ENCODE measurements at places on chromosomes 13 and 19.

- DNase-seq, result no peak
Observed at GRCh38 chr13:36981156-36981743, 17.9 kb downstream of the ALG5 start.

- DNase-seq, result no peak
Observed at GRCh38 chr13:79497064-79497463, 16.1 kb downstream of the NDFIP2 start.

DNA sequence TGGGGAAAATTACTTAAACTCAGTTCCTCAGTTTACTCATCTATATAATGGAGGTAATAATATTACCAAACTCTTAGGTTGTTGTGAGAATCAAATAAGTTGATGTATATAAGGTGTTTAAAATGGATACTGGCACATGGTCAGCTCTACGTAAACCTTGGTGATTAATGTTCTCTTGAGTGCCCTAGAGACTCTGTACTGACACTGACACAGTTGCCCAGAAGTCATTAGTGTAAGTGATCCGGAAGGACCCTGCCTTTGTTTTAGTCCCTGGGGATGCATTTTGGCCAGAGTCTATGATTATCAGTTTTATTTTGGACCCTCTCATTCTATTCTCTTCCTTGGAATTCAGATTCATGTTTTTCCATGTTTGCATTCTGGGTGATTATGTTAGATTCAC is 31.9 kb downstream of the CHST8 start:
- no peak for DNase-seq

GRCh38 chr13:32042551-32042950 is 11.0 kb downstream of the FRY start:
- no peak for DNase-seq

- DNase-seq, result no peak
Observed at GRCh38 chr19:33390908-33391630, 17.6 kb downstream of the CEBPG start.

DNA sequence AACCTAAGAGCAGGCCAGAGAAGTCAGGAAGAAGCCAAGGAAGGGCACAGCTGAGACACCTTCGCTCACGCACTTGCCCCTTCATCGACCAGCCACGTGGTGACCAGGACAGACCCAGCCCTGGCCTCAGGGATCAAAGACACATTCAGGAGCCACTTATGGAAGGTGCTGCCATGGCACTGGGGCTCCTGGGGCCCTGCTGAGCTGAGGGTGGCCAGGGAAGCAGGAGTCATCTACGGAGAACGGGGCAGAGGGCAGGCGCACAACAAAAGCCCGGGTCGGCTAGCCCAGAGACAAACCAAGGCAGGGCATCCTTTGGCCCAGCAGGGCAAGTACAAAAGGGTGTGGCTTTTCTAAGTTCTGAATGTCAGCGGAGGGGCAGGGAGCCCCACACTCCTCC is 2.3 kb downstream of the PLPP2 start:
- no peak for DNase-seq

DNA sequence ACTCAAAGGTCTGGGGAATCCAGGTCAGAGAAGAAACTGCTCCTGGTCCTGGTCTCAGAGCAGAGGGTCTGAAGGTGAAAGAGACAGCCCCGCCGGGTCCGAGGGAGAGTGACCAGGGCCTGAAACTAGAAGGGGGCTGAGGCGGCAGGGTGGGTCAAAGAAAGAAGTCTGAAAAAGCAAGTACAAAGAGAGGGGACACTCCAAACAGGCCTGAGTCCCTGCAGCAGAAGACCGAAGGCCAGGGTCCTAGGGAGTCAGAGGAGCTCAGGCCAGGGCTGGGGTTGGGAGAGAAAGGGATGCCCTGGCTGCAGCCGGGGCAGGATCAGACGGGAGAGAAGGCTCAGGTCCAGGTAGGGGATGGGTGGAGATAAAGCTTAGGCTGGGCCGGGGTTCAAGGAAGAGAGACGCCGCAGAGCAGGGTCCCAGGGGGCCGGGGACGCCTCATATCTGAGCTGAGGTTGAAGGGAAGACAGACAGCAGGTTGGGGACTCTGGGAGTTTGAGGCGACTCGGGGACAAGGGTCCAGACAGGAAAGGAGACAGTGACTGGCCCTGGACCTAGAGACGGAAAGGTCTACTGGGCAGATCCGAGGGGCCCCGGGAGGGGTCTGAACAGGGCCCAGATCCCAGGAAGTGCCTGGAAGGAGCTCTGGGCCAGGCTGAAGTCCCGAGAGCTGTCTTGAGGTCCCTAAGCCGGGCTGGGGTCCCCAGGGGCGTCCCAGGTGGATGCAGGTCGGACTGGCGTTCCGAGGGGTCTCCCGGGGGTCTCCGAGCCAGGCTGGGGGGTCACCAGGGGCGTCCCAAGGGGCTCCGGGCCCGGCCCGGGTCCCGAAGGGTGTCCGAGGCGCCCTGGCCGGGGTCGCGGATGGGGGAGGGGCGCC is 795 bp downstream of the MLLT1 start:
- peak; percentile 7 for DNase-seq

DNA sequence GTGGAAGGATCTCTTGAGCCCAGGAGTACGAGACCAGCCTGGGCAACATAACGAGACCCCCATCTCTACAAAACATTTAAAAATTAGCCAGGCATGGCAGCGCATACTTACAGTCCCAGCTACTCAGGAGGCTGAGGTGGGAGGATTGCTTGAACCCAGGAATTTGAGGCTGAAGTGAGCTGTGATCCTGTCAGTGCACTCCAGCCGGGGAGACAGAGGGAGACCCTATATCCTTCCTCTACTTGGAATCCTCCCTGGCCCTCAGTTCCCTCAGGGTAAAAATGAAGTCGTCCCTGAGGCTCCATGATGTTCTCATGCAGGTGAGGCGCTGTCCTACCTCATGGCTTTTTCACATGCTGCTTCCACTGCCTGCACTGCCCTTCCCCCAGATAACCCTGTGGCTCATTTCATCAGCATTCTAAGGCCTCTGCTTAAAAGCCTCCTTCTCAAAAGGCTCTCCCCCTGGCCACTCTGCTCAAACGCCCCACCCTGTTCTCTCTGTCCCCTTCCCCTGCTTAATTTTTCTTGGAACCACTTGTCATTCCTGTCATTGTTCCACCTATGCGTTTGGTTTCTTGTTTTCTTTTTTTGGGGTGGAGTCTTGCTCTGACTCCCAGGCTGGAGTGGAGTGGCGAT is 19.2 kb downstream of the DNM2 start:
- no peak for DNase-seq

GRCh38 chr19:9914315-9915207 is 21.8 kb downstream of the OLFM2 start:
- peak; percentile 84 for DNase-seq

- DNase-seq, result no peak
Observed at GRCh38 chr13:50467156-50468110, 376.1 kb downstream of the DLEU7 start.

GRCh38 chr13:110388108-110388943 is 81.2 kb downstream of the COL4A2 start:
- DNase-seq, result no peak

DNA sequence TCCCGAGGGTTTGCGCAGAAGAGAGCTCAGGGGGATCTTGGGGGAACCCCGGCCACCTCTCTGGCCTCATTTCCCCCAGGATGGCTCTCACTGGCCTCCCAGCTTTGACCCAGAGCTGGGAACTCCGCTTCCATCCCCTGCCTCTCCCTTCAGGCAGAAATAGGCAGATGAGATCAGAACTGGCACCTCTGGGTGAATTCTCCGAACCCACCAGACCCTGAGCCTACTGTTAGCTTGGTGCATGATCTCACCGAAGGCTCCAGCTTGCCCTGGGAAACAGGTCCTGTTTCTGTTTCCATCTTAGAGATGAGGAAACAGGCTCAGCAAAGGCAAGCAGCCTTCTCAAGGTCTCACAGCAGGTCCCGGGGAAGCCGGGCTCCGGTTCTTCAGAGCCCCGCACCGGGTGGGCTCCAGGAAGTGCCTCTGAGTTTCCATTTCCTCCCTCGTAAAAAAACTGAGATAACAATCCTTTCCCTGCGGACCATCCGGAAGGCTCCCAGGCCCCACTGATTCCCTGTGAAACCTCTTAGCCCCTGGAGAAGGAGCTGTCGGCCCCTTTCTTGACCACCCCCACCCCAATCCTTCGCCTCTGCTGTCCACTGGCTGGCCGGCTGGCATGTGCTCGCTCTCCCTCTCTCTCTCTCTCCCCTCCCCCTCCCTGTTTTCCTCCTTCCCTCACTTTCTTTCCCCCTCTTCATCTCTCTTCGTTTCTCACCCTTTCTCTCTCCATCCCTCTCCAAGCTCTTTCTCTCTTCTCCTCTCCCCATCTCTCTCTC is 2.1 kb downstream of the NECTIN2 start:
- DNase-seq, result no peak

- no peak for DNase-seq
Observed at GRCh38 chr19:397941-398706, 10.8 kb downstream of the C2CD4C start.

DNA sequence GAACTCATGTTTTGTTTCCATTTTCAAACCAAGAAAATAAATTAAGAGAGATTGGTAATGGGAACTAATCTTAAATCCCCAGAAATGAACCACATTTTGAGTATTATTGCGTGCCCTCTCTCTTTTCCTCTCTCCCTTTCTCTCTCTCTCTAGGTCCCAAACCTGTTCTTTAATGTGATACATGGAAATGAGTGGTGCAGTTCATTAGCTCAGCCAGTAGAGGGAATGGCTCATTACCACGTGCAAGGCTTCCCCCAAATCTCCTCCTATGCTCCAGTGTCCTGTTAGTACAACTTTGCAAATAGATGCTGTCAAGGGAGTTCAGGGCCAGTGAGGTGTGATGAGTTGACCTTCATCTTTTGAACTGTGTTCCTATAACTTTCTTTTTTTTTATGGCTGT is 178.4 kb downstream of the FGF9 start:
- peak; percentile 41 for DNase-seq

- DNase-seq, result no peak
Observed at GRCh38 chr13:48624016-48624415, 29.7 kb upstream of the CYSLTR2 start.

- DNase-seq, result no peak
Observed at GRCh38 chr13:112679381-112679780, 10.5 kb upstream of the ATP11A start.

- DNase-seq, result no peak
Observed at GRCh38 chr19:16737911-16738310, 18.3 kb downstream of the NWD1 start.

- DNase-seq, result no peak
Observed at GRCh38 chr13:59247171-59247570, 916.6 kb downstream of the DIAPH3 start.

- no peak for DNase-seq
Observed at GRCh38 chr19:16615808-16616207, 12.2 kb downstream of the MED26 start.

DNA sequence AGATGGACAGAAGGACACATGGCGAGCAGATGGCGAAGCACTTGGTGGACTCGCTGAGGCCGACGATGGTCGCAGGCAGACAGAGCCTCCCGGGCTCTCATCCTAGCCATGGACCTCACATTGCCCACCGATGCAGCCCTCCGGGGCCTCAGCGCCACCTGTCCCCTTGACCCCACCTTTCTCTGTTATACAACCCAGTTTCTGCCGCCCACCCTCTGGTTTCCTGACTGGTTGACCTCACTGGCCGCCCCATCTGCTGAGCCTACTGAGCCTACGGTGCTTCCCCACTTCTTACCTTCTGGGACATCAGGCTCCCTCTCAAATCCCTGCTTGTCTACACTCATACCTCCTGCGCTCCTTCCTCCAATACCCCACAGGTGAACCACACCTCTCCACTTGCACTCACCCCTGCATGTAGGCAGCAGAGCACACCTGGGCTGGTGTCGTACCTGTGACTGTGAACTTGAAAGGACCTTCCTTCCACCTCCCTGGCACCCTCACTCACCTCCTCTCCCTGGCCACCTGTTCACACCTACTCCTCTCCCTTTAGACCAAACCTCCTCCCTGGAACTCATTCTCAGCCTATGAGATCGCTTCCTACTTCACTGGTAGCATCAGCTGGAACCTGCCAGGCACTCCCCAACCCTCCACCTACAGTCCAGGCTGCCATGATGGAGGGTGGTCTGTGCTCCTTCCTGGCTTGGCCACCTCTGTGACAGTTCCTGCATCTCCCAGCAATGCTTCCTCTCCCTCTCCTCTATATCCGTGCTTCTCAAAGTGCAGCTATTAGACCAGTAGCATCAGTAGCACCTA is 36.1 kb downstream of the HPN start:
- no peak for DNase-seq

- DNase-seq, result peak; percentile 77
Observed at GRCh38 chr19:40464059-40465024, 1.2 kb downstream of the BLVRB start.

DNA sequence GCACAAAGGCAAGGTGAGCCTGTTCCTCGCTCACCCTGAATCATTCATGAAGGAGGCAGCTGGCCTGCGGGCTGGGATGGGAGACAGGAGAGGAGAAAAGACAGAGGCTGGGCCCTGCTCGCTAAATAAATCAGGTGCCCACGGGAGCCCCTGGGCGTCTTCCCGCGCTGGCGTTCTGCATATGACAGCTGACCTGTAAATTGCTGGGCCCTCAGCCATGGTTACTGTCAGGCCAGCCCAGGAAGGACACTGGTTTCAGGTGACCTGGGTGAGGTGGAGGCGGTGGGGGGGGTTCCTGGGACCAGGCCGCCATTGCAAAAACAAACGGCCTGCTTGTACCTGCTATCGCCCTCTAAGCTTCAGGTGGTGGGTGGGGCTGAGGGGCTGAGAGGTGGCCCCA is 3.4 kb upstream of the PTBP1 start:
- no peak for DNase-seq

GRCh38 chr19:39082745-39083598 is 1.2 kb upstream of the ACP7 start:
- DNase-seq, result no peak

DNA sequence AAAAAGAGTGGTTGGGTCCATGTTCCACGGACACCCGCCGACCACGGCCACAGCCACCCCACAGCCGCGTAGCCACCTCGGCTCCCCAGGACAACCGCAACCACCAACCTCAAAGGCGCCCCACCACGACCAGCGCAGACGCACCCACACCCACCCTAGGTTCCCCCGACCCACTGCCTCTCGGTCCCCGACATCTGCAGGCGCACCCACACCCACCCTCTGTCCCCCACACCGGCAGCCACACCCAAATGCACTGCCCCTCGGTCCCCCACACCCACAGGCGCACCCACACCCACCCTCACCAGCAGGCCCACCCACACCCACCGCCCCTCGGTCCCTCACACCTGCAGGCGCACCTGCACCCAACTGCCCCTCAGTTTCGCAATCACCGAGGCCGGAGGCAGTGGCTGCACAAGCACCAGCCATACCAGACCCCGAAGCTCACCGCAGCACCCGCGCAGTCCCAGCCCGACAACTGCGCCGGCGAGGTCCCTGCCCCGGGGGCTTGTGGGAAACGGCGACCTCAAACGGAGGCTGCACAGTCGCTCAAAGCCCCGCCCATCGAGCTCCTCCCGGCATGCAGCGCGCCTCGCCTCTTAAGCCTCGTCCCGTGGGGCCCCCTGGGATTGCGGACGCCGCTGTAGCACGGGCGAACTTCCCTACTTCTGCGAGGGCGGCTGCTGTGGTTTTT is 18.3 kb downstream of the ZNF77 start:
- DNase-seq, result no peak

DNA sequence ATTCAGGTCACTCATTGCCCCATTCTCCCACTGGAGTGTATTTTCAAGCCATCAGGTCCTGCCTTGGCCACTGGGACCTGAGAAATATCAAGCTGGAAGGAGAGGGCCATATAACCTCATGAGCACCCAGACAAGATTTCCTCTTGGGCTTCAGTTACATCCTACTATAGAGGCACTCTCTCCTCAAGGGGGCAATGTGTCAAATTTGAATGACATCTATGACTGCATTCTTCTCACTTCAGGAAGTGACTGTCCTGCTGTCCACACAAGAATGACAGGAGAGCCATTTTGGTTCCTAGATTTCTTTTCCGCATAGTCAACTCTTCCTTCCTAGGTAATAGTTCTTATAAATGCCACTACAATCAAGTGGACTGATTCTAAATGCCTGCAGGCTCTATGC is 416.2 kb downstream of the DIAPH3 start:
- no peak for DNase-seq
